ENCODE measurements at places on chromosomes 13 and 19.

GRCh38 chr13:79786176-79786575 lies 305.2 kb downstream of the NDFIP2 start:
- DNase-seq: no peak

GRCh38 chr19:12991296-12991695 lies 4.0 kb upstream of the NFIX start:
- no peak for DNase-seq

DNA sequence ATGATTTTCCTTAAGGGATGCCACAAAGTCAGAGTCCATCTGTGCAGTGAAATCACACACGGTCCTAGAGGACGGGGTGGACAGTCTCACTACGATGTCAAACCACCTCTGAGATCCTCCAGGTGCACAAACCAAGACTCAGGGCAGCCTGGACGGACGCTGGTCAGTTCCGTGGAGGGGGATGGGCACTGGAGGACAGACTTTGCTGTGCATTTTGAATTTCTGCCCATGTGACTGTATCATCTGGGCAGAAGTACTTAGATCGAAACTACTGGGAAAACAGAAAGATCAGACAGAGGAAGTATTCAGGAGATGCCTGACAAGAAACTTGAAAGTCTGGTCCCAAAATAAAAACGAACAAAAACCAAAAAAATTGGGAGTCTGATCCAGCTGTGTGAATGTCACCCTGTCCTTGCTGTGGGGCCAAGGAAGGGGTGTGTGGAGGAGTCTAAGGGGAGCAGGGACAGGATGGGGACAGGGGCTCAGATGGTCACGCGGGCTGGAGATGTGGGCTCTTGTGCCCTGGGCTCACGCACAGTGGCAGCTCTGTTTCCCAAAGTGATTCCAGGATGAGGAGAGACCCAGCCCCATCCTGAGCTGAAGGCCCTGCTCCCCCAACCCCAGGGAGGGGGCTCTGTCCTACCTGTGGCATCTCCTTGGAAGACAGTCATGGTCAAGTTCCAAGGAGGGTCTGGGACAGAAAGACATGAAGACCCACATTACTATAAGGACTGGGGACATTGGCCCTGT lies 1.5 kb downstream of the SIGLEC8 start:
- DNase-seq: no peak

DNA sequence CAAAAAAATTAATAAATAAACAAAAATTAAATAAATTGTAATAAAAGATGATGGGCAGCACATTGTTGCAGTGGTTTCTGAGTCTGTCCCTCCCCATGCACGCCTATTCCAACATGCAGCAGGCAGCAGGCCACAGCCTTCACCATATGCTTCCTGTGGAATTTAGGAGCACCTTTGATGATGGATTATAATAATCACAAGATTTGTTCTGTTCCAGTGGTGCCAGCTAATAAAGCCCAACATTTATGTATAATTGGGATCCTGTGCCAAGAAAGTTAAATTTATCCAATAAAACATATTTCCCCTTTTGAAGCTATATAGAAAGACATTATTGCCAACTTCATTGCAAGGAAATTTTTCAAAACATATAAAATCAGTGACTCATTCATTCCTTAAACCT lies 328.6 kb downstream of the FGF14 start:
- no peak for DNase-seq

DNA sequence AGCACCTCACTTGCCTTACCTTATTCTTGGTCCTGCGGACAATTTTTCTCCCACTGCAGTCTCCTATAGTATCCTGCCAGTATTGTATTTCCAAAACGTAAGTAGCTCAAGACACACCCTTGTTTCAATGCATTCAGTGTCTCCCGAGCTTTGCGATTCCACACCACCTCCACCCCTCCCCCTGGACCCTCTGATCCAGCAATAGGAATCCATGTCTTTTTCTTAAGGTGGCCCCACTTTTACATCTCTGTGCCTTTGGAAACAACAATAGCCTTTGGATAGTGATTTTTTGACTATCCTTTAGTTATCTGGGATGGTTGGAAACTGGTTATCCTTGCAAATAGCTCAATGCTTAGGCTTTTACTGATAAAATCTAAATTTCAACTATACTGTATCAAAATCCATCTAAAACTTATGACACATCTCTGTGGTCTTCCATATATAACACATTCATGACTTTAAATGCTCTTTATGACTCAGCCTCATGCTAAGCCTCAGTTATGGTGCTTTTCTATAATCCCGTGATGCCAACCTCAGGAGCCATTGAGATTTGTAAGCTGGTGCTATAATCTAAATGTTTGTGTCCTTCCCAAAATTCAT lies 27.1 kb downstream of the FAM216B start:
- no peak for DNase-seq
